ENCODE measurements at places on chromosomes 12 and 14.

DNA sequence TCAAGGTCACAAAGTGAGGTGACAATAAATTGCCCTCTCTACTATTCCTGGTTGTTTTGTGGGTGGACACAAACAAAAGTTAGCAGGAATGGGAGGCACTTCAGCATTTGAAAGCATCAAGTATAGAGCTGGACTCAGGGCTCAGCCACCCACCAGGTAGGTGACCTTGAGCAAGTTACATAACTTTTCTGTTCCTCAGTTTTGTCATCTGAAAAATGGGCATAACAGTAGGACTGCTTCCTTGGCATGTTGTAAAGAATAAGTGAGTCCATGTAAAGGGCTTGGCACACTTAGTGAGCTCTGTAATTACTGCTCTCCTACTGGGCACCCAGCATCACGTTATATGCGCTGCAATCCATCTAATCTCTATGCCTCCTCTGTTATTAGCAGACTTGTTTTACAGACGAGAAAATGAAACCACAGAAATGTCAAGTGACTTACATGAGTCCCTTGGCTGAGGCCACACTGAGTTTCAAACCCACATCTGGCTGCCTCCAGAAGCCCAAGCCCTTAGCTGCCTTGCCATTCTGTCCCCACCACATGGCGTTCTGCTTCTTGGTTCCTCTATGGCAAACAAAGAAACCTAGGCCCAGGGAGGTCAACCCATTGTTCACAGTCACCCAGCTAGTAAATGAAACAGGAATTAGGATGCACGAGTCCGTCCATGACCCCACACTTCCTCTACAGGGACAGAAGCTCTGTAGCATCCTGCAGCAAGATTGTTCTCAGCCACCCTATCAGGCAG is 63.2 kb upstream of the SLC24A4 start:
- no peak for DNase-seq

DNA sequence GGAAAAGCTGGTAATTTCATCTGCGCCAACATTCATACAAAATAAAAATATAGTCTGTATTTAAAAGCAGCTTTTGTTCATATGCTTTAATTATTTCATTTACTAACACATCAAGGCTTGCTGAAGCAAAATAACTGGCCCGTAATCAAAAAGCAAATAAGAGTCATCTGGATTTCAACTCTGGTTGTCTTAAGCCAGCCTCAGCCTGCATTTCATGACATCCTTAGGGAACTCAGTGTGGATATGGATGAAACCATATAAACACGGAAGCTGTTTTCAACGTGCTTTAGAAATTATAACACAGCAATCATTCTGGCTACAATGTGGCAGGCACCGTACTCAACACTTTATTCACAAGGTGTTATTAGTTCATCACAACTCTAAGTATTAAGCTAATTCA is 852 bp downstream of the COX16 start:
- DNase-seq, result no peak

DNA sequence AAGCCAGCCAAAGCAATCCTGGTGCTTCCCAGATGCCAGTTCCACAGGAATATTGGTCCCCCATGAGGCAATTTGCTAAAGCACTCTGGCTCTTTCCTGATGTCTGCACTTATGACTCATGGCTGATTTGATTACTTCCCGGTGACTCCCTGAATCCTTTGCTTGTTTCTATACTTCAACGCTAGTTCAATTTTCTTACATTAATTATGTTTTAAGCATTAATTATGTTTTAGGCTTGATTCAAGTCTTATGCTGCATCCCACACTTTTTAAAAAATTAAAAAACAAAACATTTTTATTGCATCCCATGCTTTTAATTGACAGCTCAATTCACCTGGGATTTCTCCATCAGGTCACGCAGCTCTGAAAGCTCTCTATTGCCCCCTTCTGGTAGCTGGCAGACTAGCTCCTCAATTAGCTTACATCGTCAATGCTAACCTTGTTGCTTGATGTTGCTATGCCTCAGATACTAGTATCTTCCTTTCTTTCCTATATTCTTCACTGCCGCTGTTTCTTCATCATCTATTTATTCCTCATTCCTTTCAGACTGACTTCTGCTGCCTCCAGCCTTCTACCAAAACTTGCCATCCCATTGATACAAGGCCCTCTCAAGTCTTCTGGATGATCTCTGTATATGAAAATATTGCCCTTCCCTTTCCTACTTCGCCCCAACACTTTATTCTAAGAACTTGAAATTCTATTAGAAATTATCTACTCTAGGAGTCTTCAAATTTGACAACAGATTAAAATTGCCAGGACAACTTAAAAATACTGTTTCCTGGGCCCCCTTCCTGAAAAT is 32.0 kb downstream of the TSHR start:
- DNase-seq, result no peak

DNA sequence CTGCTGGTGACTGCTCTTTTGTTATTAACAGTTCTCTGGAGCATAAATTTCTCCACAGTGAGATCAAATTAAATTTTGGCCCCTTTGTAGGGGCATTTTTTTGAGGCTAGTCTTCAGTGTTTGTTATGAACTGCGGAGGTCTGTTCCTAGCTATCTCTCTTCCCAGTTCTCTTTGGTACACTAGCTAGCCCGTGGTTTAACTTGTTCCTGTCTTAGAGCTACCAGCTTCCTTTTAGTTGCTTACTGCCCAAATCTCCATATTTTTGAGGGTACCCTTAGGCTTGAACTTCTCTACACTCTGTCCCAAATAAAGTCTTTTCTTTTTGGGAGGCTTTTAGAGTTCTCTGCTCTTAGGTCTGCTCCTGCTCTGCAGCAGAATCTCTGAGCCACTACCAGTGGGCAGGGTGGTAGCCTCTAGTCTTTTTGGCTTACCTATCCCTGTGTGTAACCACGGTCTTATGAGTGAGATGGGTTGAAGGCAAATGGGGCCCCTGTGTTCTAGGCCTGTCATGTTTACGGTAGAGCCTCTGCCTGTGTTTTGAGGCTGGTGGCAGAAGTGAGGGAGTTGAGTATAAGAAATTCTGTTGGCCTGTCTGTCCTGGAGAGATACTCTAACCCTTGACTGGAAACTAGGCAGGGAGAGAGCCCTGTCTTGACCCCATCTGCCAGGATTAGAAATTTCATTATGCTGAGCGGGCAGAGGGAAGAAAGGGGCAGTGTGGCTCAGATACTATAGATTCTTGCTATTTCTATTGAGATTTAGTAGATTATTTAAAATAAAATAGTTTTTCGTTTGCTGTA is 21.0 kb downstream of the CNOT2 start:
- DNase-seq, result no peak

DNA sequence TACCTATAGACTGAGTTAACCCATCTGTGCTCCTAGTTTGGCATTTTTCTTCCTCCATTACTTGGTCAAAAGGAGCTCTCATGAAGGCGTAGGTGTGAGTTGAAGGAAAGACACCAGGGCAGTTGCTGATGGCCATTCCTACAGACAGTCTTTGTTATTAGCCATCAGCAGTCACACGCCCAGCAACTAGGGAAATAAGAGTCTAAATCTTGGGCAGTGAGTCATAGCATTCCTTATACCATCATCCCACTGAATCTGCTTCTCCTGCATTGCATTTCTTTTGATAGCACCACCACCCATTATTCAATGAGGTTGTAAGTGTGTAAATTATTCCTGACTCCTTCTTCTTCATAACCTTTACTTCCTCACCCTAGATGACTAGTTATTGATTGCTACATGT is 150.9 kb upstream of the IGF1 start:
- DNase-seq, result no peak

DNA sequence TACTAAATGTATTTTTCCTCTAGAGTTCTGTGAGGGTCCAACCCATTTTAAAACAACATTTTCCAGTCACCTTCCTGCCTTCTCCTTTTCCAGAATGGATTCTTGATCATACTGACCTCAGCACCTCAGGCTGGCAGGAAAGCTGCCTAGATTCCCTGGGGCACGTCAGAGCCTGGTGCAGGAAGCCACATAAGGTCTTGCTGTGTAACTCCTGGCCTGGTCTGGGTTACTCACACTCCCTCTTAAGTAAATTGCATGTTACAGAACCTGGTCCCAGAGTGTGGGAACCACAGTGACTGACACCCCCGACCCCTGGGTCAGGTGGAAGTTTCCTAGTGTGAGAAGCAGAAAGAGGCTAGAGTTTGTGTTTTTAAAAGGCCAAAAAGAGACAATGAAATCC is 209.8 kb downstream of the SPTSSA start:
- DNase-seq, result no peak

- no peak for DNase-seq
Observed at GRCh38 chr14:76720382-76720813, 40.9 kb upstream of the VASH1 start.

DNA sequence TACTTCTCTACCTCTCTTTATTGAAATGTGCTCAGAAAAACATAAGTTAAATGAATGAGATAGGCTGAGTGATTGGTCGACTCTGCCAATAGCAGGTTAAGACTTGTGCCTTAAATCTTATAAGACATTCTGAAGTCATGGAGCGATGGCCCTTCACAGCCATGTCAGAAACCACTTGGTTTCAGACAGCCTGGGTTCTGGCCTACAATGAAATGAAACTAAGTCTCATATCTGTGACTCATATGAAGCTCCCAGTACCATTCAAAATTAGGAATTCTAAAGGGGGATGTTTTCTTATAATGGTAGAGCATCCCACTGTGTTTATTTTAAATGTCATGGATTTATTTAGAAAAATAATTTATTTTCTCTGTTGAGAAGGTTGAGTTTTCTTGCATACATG is 42.6 kb downstream of the PLXNC1 start:
- no peak for DNase-seq

DNA sequence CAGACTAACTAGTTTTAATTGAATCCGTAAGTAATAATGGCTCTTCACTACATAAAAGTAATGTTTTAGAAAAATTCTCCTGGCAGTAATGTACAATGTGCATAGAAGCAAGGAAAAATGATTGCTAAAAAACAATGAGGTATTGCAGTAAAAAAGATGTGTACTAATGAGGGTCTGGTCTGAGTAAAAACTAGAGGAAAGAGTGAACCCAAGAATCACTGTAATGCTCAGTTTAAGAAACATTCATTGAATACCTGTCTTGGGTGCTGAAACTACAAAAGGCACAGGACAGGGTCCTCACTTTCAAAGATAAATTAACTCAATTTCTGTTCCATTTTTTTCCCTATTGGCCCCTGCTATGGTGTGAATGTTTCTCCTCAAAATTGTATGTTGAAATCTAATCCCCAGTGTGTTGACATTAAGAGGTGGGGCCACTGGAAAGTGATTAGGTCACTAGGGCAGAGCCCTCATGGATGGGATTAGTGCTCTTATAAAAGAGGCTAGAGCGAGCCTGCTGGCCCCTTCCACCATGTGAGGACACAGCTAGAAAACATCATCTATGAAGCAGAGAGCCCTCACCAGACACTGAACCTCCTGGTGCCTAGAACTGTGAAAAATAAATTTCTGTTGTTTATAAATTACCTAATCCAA is 51.6 kb downstream of the RPS6KA5 start:
- no peak for DNase-seq

Data from RWPE2 (cell line).